ENCODE measurements at places on chromosomes 2 and 18.
A peak's percentile ranks its signal among the peaks of the same experiment; 100 is the strongest.

DNA sequence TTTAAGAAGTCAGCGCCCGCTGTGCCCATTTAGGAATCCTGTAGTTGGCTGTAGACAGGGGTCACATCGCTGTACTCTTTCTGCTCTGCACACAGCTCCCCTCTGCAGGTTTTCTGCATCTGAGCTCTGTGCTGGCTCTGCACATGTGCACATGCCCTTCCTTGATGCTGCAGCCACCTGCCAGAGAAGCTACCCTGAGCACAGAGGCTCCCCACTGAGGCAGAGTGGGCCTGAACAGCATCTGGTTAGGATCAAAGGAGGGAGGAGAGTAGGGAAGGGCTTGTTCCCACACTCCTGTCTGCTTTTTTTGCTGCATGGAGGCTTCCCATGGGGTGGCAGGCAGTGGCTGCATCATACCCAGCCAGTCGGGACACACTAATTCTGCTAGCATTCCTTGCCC lies 238.9 kb downstream of the FHOD3 start:
- ATAC-seq, result no peak

DNA sequence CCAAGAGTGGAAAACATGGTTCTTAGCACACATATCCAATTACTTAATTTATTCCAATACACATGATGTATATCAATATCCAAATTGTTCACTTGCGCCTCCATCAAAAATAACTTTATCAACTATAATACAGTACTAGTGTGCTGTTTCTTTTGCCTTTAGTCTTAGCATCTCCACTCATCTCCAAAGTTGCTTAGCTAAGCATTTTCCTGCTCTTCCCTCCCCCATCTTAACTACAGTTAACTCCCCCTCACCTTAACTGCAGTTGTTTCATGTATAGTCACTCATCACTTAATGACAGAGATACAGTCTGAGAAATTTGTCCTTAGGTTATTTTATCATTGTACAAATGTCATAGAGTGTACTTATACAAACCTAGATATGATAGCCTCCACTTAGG lies 705.2 kb upstream of the LINC00305 start:
- no peak for ATAC-seq

DNA sequence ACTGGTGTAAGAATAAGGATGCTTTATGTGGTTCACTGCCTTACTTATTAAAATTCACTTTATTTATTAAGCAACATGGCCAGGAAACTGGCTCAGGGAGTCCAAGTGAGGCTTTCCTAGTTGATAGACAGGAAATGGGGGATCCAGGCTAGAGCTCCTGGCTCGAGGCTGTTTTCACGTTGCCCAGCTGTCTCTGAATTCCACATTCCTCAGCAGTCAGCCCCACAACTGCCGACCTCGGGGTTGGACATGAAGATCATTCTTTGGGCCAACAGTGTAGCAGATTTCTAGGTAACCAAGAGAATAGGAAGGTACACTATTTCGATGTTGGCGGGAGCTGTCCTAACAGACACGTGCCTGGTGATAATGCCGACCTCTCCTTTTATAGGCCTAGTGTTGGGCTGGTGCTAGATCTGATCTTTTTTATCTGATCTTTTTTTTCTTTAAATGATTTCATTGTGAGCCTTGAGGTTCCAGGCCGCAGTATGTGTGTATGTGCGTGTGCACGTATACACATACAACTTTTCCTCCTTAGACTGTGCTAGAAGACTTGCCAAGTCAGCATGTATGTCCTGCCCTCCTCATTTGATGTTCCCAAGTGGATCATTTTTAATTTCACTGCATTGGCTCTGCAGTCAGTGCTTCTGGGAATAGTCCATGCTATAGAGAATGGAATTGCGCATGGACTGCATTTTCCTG lies 103.5 kb downstream of the CABLES1 start:
- ATAC-seq, result no peak

- no peak for ATAC-seq
These were observed 241.6 kb upstream of the VWC2L start for GRCh38 chr2:214169281-214169680.

- ATAC-seq, result peak; percentile 24
These were observed 74.9 kb downstream of the ATL2 start for GRCh38 chr2:38301969-38302702.

- ATAC-seq, result no peak
These were observed 125.8 kb downstream of the VWC2L start for GRCh38 chr2:214536625-214537024.

DNA sequence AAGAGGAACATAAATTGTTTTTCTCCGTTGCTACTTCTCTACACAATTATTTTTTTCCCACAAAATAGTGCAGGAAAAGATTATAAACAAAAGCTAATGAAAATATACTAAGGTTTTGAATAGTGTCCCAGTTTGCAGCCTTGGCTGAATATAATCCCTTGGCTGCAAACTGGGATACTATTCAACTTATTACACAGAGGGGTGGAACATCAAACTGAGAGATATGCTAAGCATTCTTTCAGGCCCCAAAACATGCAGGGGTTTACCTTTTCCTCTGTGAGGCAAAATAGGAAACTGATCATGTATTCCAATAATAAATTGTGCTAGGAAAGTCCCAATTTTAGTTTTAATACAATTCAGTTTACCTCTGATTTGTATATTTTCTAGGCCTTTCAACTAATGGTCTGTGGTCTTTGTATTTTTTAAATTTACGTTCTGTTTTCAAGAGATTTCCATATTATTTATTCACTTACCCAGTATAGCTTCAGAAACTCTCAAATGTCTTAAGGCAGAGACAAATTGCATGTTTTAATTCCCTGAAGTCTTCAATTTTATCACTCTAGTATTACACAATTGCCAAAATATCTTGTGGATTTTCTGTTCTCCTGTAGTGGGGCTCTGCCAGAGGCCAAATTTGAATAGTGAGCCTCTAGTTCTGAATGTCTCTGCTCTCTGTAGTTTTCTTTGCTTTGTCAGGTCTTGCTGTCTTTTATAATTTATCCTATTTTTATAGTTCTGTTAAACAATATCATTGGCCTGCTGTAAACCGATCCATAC lies 63.9 kb downstream of the PPP1R1C start:
- no peak for ATAC-seq

- no peak for ATAC-seq
These were observed 238.6 kb upstream of the SLC8A1 start for GRCh38 chr2:40690525-40690924.

DNA sequence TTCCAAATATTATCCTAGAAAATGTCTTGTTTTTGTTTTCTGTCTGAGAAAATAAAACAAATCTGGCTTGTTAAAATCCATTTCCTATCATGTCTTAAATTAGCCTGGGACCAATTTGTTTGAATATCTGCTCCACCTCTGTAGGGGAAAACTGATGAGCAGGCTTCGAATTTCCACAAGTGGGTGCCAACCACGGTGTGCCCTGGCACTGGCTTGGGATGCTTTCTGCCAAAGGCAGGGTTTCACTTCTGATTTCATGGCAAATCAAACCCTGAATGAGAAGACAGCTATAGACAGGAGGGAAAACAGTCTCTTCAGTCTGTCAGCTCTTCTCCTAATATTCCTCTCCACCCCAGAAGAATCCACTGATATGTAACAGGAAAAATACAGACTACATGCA lies 33.7 kb upstream of the STAT4 start:
- no peak for ATAC-seq

DNA sequence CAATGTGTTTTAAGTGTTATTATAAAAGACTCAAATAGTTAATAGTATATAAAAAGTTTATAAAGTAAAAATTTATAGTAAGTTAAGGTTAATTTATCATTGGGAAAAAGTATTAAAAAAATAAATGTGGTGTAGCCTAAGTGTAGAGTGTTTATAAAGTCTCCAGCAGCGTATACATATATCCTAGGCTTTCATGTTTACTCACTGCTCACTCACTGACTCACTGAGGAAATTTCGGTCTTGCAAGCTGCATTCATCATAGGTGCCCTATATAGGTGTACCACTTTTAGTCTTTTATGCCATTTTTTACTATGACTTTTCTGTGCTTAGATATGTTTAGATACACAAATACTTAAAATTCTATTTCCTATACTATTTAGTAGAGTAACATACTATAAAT lies 866.0 kb downstream of the CBLN2 start:
- ATAC-seq, result no peak
